ENCODE measurements at places on chromosomes 12 and 14. TPM values are rescaled to one million over a fixed set of nuclear protein-coding genes. Genes with fewer than 3 reads are reported as not detected.

The SAMD4A gene
- polyA plus RNA-seq = 65.1 TPM

The CCDC197 gene
- 0.13 TPM for polyA plus RNA-seq

The STXBP6 gene
- 15.4 TPM for polyA plus RNA-seq

The ANKRD33 gene
- 0.10 TPM for polyA plus RNA-seq
